Subcutaneous preadipocyte (primary cell): ENCODE measurements at places on chromosomes 3 and 15. TPM values are rescaled to one million over a fixed set of nuclear protein-coding genes. Genes with fewer than 3 reads are reported as not detected.

SNX22 gene
- total RNA-seq, result under 0.01 and 0.39 TPM in 2 replicates

SSUH2 gene
- total RNA-seq, result 0.37 TPM in 1 of 2 replicates, not detected in the other

TERC gene
- total RNA-seq, result 269 and 557 TPM in 2 replicates

APOD gene
- total RNA-seq, result 45.4 and 204 TPM in 2 replicates

GOLGA8M gene
- 0.73 TPM in 1 of 2 replicates, not detected in the other for total RNA-seq

FOXL2 gene
- under 0.01 and 0.39 TPM in 2 replicates for total RNA-seq

CFAP91 gene
- total RNA-seq, result under 0.01 and 0.73 TPM in 2 replicates

ISLR gene
- total RNA-seq, result 2.5 and 18.7 TPM in 2 replicates

KCNMB3 gene
- 1.8 TPM in 2 replicates for total RNA-seq

PIF1 gene
- 13.2 and 16.4 TPM in 2 replicates for total RNA-seq

CCK gene
- 0.73 TPM in 1 of 2 replicates, not detected in the other for total RNA-seq

SYNPR gene
- total RNA-seq, result not detected in 2 replicates

COMMD4 gene
- 61.8 and 73.1 TPM in 2 replicates for total RNA-seq

CACNA2D3 gene
- under 0.01 TPM in 1 of 2 replicates, not detected in the other for total RNA-seq

RBP2 gene
- not detected in 2 replicates for total RNA-seq

LYZL4 gene
- not detected in 2 replicates for total RNA-seq

TMEM108 gene
- under 0.01 TPM in 1 of 2 replicates, not detected in the other for total RNA-seq

FETUB gene
- total RNA-seq, result not detected in 2 replicates

TRPM7 gene
- 54.7 and 63.9 TPM in 2 replicates for total RNA-seq

LDHAL6B gene
- total RNA-seq, result not detected in 2 replicates

AMIGO3 gene
- total RNA-seq, result 0.37 and 1.2 TPM in 2 replicates

SOX14 gene
- total RNA-seq, result not detected in 2 replicates

PRSS50 gene
- not detected in 2 replicates for total RNA-seq

BTLA gene
- total RNA-seq, result not detected in 2 replicates

MME gene
- 444 and 682 TPM in 2 replicates for total RNA-seq

LTF gene
- not detected in 2 replicates for total RNA-seq

ZDHHC19 gene
- not detected in 2 replicates for total RNA-seq
